ENCODE measurements at places on chromosomes 16 and 17.

GRCh38 chr17:28285965-28286364, 33.0 kb upstream of the TMEM97 start:
- DNase-seq = no peak

- no peak for DNase-seq
Measured at GRCh38 chr17:6545291-6545690, 11.1 kb downstream of the PITPNM3 start.

- no peak for DNase-seq
Measured at GRCh38 chr17:37088459-37088858, 139.7 kb downstream of the AATF start.

- DNase-seq = peak; percentile 23
Measured at GRCh38 chr17:44672479-44673093, 16.3 kb downstream of the MEIOC start.

- peak; percentile 66 for DNase-seq
Measured at GRCh38 chr17:78337244-78338109, 22.4 kb downstream of the SOCS3 start.

DNA sequence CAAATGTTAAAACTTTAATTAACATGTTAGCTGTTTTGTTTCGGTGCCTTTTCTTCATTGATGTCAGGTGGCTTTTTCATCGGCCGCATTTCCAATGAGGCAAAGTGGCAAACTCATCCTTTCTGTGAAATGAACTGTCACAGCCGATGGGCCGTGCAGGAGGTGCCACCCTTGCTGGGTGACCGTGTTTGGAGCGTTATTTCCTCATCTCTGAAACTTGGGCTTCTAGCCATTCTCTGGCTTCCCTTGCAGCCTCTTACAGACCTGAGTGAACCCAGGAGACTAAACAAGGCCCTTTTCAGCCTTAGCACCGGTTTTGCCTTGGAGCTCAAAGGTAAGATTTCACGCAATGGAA, 42.2 kb upstream of the PRSS54 start:
- DNase-seq = no peak

DNA sequence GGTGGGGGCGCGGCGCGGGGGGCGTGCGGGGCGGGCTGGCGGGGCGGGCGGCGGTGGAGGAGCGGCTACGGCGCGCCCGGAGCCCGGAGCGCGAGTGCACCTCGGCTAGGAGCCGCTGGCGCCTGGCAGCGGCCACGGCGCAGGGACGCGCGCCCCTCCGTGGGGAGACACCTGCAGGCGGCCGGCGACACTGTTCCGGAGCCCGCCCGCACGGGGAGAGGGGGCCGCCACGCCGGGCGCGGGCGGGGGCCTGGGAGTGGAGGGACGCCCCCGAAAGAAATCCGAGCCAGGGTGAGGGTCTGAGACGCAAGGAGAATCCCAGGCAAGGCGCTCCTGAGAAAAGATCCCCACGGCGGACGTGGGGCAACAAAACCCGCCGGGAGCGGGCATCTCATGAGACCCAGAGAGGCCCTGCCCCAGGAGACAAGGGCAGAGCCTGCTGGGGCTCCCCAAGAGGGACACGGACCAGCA, at the start of gene GSG1L:
TSS of gene GSG1L (minus strand) at position 124 of the 471 bp plus-strand sequence. CDS start 290 bp downstream, outside the sequence.
- DNase-seq = no peak

DNA sequence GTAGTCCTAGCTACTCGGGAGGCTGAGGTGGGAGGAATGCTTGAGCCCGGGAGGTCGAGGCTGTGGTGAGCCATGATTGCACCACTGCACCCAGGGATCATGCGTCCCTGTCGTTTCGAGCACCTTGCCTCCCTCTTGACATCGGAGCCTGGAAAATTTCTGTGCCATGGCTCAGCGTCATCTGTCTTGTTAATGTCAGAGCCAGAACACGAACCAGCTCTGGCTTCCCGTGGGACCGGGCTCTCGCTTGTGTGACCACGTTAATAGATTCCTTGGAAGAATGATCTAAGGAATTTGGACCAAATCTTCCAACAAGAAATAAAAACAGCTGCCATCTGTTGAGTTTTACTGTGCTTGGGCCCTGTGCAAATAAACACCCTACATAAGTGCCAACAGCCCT, 117.7 kb downstream of the ABCC1 start:
- DNase-seq = no peak

- no peak for DNase-seq
Measured at GRCh38 chr16:13154799-13155198, 253.4 kb downstream of the SHISA9 start.

- peak; percentile 9 for DNase-seq
Measured at GRCh38 chr16:23182679-23183542, at the start of gene SCNN1G. SCNN1G (plus strand) TSS chr16:23182745; CDS start chr16:23186272, 3,527 bp downstream.

GRCh38 chr16:58148099-58148498, 18.9 kb upstream of the CFAP20 start:
- no peak for DNase-seq

Measured in M059J (cell line).